ENCODE measurements at places on chromosomes 12 and 14. TPM values are rescaled to one million over a fixed set of nuclear protein-coding genes. Genes with fewer than 3 reads are reported as not detected.

The KIAA0586 gene
- 19.3 TPM for total RNA-seq

The SDR9C7 gene
- not detected for total RNA-seq

The DAO gene
- total RNA-seq, result not detected

- no peak for DNase-seq
Observed at GRCh38 chr12:42859612-42860011, 270.1 kb upstream of the PRICKLE1 start.

GRCh38 chr12:94010307-94010706 lies 138.1 kb upstream of the PLXNC1 start:
- no peak for DNase-seq

DNA sequence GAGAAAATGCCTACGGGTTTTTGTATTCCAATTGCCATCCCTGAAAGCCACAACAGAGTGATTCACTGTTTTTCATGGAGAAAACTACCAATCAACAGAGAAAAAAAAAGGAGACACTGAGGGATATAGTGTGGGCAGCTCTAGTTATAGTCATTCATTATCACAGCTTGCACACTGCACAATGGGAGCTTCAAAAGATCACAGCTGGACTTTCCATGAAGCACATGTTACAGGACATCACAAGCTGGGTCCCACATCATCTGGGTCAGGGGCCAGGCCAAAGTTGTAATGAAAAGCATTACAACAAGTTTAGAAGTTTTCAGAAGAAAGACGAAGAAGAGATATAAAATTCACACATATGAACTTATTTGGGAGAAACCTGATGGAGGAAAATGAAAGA lies 41.5 kb downstream of the RERG start:
- DNase-seq, result peak; percentile 70

- DNase-seq, result no peak
Observed at GRCh38 chr14:77579780-77580179, 36.7 kb downstream of the SPTLC2 start.

All from uterus (tissue), 4 donors.